Adrenal gland (tissue), 19 donors: ENCODE measurements at places on chromosomes 6 and 20.

DNA sequence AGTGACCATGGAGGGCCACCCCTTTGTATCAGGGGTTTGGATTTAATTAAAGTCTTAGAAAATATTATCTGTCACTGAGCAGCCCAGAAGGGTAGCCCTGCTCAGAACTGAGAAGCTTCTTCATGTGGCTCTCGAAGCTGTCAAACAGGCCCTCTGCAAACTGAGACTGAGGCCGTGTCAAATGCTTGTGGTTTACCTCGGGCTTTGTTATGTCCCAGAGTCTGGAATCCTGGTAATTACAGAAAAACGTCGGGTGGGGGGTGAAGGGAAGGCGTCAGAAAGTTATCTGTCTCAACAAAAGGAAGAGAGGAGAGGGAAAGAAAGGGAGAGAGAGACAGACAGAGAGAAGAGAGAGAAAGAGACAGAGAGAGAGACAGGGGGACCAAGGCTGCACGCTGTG, 200.8 kb downstream of the BMP7 start:
- no peak for DNase-seq

- no peak for DNase-seq
Observed at GRCh38 chr6:84390851-84391250, 163.4 kb upstream of the CEP162 start.

GRCh38 chr6:16740097-16740496, 21.2 kb downstream of the ATXN1 start:
- no peak for DNase-seq

DNA sequence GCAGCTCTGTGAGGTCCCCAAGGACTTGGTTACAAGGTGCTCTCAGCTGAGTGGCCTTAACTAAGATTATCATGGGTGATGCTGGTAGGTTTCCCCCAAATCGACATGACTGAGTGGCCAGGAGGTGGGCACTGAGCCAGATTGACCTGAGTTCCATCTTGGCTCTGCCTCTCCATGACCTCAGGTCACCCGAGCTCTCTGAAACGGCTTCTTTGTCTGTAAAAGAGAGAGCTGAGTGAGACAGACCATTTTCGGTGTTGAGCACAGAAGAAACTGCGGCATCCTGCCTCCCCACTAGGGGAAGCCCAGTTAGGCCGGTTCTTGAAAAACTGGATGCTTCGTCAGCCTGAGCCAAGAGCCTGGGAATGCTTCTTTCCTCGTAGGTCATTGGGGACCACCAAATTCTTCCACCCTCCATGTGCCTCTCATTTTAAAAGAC, 14.1 kb upstream of the STX16 start:
- no peak for DNase-seq

- DNase-seq: no peak
Observed at GRCh38 chr6:21437581-21437980, 156.0 kb upstream of the SOX4 start.

GRCh38 chr6:3073382-3073781, 5.1 kb downstream of the RIPK1 start:
- DNase-seq: no peak

DNA sequence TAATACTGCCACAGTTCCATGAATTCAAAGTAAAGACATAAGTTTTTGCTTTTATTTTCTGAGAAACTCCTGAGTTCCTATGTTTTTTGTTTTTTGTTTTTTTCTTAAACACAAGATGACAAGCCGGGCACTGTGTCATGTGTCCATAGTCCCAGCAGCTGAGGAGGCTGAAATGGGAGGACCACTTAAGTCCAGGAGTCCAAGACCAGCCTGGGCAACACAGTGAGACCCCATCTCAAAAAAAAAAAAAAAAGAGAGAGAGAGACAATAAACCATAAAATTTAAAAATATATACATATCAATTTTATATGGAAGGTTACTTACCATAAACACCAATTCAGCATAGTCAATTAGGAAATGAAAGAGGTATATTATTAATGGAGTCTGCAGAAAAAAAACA, 31.9 kb downstream of the PIGU start:
- DNase-seq: no peak

DNA sequence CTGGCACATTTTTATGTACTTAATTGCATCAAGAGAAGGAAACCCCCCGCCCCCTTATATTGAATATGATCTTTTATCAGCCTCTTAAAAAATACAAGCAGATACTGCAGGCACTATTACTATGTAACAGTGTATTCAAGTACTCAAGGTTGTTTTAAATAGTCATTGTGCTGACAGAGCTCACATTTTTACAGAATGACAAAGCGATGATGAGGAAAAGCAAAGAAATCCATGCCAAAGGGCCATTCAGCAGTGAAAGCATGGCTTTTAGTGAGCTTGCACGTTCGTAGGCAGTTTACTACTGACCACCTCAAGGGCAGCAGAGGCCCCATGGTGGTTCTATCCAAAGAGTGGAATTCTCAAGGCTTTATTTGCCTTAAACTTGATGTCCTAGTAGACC, 146.8 kb downstream of the RPS12 start:
- no peak for DNase-seq

GRCh38 chr6:144895313-144896278, 610.5 kb downstream of the UTRN start:
- DNase-seq: no peak

DNA sequence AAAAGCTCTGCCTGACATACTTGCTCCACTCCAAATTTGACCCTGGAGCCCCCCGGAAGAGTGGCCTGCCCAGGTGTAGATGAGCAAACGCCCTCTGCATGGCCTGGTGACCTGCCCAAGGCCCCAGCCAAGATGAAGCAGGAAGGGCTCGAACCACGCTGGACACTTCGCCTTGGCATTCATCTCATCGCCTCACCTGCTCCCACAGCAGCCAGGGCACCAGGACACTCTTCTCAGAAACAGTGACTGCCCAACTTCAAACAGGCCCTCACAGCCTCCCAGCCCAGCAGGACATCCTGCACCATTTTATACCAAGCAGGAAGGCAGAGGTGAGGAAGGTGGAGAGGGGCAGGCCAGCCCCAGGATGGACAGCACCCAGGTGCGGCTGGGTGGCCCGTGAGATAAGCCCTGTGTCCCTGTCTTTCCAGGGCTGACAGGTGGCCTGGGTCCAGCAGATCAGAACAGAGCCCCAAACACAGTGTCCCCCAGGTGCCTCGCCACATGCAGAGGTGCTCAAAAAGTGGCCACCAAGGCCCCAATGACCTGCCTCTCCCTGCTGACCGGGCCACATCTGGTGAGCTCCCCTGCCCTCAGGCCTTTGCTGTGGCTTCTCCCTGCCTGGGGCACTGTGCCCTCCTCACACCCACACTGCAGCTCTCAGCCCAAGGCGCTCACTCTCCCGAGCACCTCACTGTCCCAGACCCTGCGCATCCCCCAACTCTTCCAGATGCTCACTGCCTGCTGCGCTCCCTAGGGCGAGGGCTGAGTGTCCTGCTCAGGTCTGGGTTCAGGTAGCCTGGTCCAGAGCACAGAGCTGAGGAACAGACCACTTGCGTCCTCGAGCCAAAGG, 7.2 kb downstream of the ACSS1 start:
- no peak for DNase-seq

DNA sequence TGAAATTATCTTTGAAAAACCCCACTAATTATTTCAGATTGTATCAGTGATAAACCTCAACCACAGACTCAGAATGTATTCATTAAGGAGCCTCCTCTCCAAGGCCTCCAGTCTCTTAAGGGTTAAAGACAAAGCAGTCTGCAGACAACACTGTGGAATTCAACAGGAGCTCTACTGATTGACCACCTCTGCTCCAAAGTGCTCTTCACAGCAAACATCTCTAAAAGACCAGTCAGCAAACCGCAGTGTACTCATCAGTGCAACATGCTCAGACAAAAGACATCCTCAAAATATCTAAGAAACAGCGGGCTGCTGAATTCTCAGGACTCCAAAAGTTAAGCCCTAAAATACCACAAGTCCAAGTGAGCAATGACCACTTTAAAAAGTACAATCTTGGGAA, 42.0 kb downstream of the UQCC1 start:
- DNase-seq: no peak

- no peak for DNase-seq
Observed at GRCh38 chr6:47247227-47247797, 62.4 kb downstream of the TNFRSF21 start.

DNA sequence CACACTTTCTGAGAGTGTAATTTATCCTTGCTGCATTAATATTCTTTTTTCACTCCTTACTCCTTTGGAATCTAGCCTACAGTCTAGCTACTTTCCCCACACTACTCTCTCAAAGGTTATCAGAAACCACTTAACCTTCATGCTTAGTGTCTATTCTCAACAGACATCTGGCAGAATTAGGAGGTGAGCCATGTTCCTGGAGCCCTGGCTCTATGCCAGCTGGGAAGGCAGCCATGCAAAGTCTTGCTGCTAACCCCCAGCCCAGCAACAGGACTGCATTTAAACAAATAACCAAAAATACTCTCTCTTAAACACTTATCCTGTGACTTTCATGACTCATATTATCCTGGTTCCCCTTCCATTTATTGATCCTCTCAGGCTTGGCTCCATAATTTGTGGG, 260.2 kb downstream of the BCKDHB start:
- DNase-seq: no peak

DNA sequence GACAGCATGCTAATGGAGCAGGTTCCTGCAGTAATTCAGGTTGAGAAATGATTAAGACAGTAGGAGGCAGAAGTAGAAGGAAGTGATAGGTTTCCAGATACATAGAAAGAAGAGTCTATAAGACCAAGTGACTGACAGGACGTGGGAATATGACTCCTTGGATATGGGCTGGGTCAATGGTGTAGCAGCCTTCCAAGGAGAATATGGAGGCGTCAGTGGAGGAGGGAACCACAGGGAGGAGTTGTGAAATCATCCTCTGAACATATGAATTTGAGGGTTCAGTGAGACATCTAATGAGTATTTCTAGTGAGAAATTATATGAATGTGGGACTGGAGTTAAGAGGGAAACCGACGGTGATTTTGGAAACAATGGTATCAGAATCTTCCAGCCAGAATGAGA, 43.3 kb downstream of the NUDT3 start:
- DNase-seq: no peak

DNA sequence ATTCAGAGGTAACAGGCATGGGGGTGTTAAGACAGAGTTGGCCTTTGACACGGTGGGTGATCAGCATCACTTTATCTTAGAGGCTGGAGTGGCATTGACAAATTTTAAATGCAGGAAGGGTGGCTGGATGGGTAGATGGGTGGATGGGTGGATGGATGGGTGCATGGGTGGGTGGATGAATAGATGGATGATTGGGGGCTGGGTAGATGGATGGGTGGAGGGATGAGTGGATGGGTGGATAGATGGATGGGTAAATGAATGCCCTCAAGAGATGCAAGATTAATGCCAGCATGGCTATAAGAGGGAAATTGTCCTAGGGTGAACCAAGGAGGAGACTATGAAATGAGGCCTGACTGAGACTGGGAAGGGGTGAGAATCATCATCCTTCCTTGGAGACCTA, 18.4 kb downstream of the ITPR3 start:
- no peak for DNase-seq

GRCh38 chr20:50610212-50610718, 81.1 kb downstream of the RIPOR3 start:
- no peak for DNase-seq

DNA sequence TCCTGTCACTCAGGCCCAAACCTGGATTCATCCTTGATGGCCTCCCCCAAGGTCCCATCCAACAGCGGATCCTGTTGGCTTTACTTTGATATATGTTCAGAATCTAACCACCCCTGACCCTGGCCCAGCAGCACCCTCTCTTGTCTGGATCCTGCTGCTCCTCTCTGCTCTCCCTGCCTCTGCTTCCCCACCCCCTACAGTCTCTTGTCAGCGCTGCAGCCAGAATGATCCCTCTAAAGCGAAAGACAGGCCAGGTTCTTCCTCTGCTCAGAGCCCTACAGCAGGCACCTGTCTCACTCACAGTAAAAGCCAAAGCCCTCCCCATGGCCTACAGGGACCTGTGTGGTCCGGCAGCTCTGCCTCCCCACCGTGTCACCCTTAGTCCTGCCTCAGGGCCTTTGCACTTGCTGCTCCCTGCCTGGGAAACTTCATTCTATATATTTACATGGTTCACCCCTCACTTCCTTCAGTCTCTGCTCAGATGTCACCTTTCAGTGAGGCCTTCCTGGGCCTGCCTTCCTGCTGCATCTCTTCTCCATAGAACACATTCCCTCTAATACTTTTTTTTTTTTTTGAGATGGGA, 37.4 kb upstream of the KCNB1 start:
- no peak for DNase-seq

DNA sequence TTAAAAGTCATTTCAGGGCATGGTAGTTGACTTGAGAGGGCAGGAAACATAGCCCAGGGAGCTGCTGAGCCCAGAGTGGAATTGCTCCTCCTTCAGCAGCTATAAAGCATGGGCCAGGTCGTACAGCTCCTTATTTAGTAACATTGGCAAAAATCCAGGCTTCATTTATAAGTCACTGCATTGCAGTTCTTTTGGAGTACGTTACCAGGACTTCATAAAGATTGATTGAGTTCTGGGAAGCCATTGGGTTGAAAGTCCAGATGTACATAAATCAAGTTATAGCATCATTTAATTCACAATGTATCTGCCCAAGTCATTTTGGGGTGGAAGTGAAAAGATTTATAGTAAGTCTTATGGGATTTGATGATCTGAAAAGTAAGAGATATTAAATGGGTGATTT, 53.0 kb upstream of the ANKEF1 start:
- DNase-seq: no peak

DNA sequence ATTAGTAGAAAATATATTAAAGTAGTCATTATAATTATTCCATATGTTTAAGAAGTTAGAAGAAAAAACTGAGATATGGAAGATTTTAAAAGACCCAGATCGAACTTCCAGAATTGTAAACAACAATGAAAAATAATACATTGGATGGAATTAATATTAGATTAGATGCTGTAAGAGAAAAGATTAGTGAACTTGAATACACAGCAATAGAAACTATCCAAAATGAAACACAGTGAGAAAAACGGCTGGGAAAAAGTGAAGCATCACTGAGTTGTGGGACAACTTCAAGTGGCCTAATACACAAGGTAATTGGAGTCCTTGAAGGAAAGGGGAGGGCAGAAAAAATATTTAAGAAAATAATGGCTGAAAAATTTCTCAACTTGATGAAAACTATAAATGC, 4.2 kb upstream of the TTBK1 start:
- no peak for DNase-seq

DNA sequence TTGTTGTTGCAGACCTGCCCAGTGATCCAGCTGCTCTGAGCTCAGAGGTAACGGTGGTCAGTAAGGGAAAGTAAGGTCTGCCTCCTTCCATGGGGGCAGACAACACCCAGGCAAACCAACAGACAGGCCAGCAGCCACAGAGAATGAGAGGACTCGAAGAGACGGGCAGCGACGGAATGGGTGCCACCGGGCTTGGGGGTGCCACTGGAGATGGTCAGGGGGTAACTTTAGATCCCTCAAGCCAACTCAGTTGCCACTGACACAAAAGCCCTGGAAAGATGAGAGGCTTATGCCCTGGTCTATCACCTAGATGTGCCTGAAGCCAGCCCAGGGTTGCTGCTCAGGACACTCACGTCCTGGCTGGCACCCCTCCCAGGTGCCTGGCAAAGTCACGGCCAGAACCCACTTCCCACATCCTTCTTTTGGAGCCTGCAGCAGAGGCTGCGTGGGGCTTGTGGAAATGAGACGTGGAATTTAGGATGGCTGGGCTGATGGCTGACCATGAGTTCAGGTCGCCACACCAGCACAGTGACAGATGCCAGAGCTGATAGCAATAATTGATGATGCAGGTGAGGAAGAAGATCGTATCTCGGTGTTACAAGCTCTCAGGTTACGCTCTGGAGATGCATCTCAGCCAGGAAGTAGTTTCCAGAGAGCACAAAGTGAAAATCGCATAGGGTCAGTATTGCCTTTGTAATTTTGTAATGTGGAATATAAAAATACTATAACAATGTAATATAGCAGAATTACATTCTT, 209.1 kb downstream of the SYNDIG1 start:
- no peak for DNase-seq
